ENCODE measurements at places on chromosomes 16 and 17.

GRCh38 chr17:71396711-71397110 is 724.1 kb upstream of the SOX9 start:
- DNase-seq, result no peak

DNA sequence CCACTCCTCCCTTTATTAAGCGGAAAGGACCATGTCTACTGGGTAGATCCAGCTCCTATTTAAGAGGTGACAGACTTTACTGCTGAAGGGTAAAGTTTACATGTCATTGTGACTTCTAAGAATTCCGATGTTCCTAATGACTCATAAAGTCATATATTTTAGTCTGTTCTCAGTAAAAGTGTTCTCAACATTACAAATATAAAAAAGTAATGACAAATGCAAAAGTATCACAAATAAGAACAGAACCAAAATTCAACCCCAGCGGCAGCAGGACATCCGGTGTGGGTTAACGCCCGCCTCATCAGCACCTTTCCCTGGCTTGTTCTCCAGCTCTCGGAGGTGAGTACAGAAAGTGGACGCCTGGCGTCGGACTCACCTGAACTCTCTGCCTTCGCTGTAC is 6.8 kb downstream of the AXIN1 start:
- no peak for DNase-seq

DNA sequence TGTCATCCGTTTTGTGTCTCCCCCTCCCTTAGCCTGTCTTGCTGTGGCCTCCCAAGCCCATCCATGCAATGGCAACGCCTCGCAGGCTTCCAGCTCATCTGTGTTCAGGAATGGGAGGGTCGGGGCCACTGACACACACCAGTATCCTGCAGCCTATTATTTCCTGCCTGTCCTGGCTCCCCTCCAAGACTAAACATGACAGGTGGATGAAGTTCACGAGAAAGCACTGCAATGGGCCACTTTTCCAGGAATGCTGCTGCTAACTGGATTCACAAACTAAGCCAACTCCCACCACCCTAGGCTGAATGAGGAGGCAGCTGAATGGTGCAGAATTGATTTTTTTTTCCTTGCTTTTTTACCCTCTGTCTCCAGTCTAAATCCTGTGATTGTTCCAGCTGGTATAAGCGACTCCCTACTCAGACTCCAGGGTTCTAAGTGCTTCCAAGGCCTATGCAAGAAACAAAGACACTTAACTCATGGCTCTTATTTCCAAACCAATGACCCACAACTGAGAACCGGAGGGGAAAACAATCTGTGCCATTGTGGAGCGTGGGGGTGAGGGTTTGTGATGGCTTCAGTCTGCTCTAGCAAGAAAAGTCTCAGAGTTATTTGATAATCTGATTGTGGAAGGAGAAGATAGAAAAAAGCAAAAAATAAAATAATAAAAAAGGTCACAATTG is 23.3 kb downstream of the TMEM100 start:
- DNase-seq, result no peak

DNA sequence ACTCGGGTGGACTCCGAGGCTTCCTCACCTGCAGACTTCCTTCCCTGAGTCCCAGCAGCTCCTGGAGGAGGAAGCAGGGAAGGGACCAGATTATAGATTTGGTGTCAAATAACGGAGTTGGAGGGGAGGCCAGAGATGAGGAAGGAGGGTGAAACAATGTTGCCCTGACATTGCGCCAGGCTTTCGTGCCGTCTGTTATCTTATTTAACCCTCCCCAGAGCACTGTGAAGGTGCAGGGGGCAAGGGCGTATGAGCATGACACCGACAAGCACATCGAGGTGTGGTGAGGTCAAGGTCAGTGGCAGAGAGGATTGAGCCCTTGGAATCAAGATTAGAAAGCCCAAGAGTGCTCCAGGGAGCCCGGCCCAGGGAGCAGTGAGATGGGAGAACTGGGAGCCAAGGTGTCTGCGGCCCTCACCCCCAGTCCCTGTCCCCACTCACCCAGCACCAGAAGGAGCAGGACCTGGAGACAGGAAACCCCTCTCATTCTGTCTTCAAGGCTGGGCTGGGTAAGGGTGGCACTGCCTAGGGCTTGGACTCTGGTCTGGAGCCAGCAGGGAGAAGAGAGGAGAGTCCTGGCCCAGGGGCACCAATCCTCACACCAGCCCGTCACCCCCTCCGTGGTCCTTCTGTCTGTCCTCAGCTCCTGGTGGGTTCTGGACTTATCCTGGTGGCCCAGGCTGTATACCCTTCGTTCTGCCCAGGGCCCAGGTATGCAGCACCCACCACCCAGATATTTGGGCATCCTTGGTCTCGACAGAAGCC is 1.1 kb downstream of the PRSS33 start:
- DNase-seq, result no peak

DNA sequence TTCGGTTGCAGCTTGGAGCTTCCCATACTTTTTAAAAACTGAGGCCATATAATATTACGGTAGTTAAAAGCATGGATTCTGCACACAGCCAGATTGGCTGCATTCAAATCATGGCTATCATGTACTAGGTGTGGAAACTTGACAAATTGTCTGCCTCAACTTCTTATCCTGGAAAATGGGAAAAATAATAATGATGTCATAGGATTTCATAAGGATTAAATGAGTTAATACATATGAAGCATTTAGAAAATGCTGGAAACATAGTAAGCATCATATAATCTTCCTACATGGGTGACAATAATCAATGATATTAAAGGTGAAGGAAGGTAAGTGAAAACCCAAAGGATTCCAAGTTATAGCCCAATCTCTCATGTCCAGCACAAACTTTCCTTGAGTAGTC is 588.5 kb upstream of the HSBP1 start:
- DNase-seq, result no peak

DNA sequence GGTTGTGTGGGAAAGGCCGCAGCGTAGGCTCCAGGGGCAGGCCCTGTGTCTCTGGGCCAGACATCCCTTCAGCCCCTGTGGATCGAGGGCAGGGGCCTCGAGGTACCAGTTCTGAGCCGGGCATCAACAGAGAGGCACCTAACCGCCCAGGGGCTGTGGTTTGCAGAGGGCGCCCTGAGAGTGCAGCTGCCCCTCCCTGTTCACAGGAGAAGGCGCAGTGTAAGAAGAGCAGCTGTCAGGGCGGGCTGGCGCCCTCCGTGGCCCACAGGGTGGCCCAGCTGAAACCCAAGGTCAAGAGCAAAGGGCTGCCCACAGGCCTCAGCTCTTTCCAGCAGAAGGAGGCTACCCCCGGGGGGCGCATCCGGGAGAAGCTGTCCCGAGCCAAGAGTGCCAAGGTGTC is 56.5 kb downstream of the ACTG1 start:
- DNase-seq, result no peak

DNA sequence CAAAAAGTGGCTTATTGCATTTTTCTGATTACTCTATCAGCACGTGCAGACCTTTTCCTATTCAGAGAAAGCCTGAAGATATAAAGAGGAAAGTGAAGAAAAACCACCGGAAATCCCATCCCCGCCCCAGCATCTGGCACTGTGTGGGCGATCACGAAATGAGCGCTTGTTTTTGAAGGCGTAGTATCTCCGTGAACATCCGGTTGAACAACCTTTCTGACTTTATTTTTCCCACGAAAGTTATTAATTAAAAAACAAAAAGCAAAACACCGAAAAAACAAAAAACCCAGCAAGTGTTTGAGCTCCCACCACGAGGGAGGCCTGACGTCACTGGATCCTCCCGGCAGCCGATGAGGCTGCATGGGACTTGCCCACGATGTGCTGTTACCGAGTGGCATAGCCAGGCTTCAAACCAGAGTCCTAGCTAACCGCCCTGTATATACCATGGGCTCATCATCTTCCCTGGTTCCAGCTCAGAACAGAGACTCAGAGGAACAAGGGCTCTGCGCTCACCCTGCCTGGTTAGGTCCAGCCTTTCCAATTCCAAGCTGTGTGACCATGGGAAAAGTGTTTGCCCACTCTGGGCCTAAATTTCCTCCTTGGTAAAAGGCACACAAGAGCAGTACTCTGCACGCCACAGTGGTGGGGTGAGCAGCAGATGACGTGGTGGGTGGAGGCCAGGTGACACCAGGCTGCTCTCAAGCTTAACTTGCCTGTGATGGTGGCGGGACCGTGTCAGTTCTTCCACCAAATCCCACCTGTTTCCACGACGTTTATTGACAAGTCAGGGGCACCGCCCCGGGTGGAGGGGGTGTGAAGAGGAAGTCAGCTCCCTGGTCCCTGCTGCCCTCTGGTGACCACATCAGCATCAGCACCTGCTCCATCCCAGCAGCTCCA is 34.3 kb upstream of the IL21R start:
- DNase-seq, result no peak

DNA sequence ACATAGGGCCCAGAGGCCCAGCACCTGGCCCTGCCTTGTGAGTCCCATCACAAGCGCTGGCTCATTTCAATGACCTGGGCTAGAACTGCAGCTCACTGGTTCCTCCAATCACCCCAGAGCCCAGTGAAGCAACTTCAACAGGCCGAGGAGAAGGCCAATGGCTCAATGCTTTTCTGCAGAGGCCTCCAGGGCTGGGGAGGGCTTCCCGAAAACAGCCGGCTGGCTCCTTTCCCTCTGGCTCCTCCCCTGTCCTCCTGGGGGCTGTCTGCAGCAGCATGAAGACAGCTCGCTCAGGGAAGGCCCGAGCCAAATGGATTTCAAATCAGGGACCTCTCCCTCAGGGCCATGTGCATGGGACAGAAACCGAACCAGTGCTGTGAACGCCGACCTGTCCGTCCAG is 121.6 kb downstream of the ZNF423 start:
- DNase-seq, result no peak
